ENCODE measurements at places on chromosomes 7 and 10.

DNA sequence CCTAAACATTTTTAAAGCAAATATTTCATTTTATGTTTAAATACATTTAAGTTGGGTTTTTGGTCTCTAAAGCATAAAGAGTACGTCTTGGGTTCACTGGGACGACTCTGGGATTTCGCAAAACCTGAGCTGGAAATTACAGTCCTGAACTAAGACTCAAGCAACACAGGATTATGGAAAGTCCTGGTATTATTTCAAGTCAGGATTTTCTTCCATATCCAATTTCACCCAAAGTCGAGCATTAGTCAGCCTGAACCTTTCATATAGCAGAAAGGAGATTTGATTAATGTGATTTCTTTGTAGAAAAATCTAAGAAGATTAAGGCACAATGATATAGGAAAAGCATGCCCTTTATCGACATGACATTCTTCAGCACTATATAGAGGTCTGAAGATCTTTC, 100.0 kb downstream of the MTERF1 start:
- no peak overlapping the region for H3K4me3 ChIP-seq
- DNase-seq, result no peak
- no peaks in the 10 kb centered on the region for H3K4me1 ChIP-seq
- H3K27me3 ChIP-seq, result no peaks in the 10 kb centered on the region

- no peak overlapping the region for H3K4me3 ChIP-seq
- no peaks in the 10 kb centered on the region for H3K36me3 ChIP-seq
- H3K27me3 ChIP-seq, result no peaks in the 10 kb centered on the region
- no peak overlapping the region for H3K27ac ChIP-seq
- no peaks in the 10 kb centered on the region for H3K4me1 ChIP-seq
Measured at GRCh38 chr7:45716380-45717203, 142.4 kb downstream of the ADCY1 start.

- DNase-seq, result no peak
- H3K36me3 ChIP-seq, result no peaks in the 10 kb centered on the region
- no peak overlapping the region for H3K27ac ChIP-seq
- H3K4me3 ChIP-seq, result no peak overlapping the region
Measured at GRCh38 chr10:114711176-114711868, 53.2 kb upstream of the ABLIM1 start.

DNA sequence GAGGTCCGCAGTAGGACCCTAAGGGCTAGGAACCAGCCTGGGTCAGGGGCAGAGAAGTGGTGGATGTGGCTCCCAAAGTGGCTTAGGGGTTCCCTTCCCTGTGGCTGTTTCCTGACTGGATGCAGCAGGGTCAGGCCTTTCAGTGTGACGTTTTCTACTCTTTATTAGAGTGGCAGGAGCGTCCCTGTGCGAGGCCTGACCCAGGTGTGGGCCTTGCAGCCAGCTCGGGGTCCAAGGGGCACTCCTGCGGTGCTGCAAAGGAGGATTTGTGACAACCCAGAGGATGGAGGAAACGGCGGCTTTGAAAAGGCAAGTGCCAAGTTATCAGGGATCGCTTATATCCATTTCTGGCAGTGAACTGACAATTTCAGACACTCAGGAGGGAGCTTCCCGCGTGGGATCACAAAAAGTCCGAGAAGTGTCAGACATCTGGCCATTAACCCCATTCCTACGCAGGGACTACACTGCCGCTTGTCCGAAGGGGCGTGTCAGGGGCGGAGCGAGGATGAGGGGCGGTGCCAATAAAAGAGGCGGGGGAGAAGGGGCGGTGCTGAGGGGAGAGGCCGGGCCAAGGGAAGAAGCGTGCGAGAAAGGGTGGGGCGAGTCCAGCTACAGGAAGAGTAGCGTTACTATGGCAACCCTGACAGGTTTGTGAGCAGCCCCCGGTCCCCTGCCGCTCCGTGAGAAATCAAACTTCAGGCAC, 98.8 kb upstream of the ZNF722 start:
- DNase-seq, result no peak
- no peak overlapping the region for H3K27ac ChIP-seq
- H3K36me3 ChIP-seq, result no peaks in the 10 kb centered on the region
- H3K4me3 ChIP-seq, result no peak overlapping the region
- no peaks in the 10 kb centered on the region for H3K27me3 ChIP-seq

DNA sequence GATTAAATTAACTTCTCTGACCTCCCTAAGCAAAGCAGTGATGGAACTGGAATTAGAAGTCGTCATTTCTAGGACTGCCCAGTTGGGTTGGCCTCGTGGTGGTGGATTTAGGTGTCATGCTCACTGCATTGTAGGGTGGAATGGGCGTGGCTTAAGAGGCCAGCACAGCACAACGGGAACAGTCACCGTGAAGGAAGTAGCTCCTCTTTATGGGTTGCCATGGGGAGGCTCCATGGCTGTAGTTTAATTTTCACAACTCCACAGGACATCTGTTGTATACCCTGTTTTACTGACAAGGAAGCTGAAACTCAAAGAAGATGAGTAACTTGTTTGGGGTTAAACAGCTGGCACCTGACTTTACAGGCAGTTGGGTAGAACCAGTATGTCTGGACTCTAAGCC, 208.3 kb downstream of the CELF2 start:
- no peak for DNase-seq
- no peak overlapping the region for H3K27ac ChIP-seq
- H3K4me3 ChIP-seq, result no peak overlapping the region
- H3K36me3 ChIP-seq, result no peaks in the 10 kb centered on the region
- H3K27me3 ChIP-seq, result no peaks in the 10 kb centered on the region
- no peaks in the 10 kb centered on the region for H3K4me1 ChIP-seq

DNA sequence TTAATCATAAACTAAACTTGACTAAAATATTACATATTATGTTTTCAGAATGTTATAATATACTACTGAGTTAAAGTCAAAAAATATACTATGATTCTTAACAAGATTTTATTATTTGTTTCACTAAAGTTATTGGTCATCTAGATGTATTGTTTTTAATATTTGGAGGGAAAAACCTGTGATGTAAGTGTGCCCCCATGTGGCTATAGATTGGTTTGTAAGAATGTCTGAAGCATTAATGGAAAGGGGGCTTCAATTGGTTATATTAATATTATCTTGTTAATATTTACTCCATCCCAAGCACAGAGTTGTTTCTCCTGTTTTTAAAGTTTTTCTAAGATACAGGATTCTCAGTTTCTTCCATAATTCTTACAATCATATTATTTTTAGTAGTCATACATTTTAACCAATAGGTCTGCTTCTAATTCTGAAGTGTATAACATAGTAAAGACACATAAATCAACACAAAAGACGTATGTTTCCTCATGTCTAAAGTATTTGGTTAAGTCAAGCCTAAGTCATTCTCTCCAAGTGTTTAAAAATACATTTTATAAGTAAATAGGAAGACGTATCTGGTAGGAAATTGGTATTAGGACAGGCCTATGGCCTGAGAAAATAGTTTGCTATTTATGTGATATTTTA, 58.0 kb downstream of the GNAT3 start:
- no peak overlapping the region for H3K27ac ChIP-seq
- peaks cover 7% of the 10 kb centered on the region for H3K36me3 ChIP-seq
- no peaks in the 10 kb centered on the region for H3K27me3 ChIP-seq
- no peak overlapping the region for H3K4me3 ChIP-seq
- peaks cover 3% of the 10 kb centered on the region for H3K4me1 ChIP-seq
- DNase-seq, result peak; percentile 19

DNA sequence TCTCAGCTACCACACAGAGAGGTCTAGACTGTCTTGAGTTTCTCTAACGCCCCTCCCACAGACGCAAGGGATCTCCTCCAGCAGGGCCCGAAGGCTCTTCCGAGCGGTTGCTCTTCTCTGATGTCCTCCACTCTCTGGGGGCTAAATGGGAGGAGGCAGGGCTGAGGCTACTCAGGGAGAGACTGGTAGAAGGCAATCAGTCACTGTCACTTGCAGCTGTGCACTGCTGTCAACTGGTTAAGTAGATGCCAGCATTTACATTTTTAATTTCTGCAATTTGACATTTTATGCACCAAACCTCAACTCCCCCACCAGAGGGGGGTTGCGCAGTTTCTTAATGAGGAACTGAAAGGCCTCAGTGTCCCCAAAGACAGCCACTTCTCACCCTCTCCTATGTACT, 442.8 kb downstream of the PLXNA4 start:
- no peaks in the 10 kb centered on the region for H3K36me3 ChIP-seq
- H3K27me3 ChIP-seq, result peaks cover 44% of the 10 kb centered on the region
- H3K4me3 ChIP-seq, result no peak overlapping the region
- no peak overlapping the region for H3K27ac ChIP-seq

DNA sequence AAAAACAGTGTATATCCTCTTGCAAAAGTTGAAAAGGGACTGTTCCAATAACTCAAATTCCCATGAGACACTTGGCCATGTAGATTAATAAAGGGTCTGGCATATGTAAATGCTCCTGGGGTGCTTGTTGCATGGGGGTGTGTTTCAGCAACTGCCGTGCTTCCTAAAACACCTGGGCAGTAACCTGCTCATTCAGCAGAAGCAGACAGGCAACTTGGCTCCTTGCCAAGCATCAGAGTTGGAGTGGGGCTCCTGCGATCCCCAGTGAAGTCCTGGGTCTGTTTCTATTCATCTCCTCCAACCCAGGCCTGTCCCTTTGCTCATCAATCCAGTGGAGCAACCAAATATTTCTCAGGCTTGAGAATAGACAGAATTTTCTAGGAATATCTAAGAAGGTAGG, 42.2 kb upstream of the ADAM12 start:
- H3K27me3 ChIP-seq, result peaks cover 15% of the 10 kb centered on the region
- DNase-seq, result no peak
- 0 out of 2 replicates have a peak, but pooled peaks cover 4% of the 10 kb centered on the region for H3K4me1 ChIP-seq
- no peak overlapping the region for H3K27ac ChIP-seq
- H3K36me3 ChIP-seq, result no peaks in the 10 kb centered on the region

DNA sequence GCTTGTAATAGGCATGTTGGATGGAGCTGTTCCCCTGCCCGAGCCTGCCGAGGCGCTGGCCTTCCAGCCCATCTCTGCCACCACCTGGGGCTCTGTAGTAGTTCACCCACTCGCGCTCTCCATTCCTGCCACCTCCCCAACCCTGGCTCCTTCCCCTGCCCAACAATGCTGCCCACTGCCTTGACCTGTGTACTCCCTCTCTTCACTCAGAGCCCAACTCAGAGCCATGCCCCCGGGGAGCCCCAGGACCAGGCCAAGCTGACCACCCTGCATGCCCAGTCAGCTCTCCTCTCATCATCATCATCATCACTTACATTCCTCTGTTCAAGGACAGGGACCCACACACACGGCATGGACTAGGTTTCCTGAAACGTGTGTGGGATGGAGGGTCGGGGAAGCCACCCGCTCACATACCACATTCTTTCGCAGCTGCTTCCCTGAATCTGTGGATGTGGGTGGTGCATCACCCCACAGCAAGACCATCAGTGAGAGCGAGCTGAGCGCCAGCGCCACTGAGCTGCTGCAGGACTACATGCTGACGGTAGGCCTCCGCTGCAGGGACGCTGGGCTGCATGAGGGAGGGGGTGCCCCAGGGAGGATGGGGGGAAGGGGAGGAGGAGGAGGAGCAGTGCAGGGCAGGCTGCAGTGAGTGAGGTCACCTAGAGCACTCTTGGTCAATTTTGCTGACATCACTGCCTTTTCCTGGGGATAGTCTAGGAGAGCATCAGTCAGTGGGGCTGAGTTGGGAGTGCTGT, 15.6 kb downstream of the NACAD start:
- peaks cover 11% of the 10 kb centered on the region for H3K4me1 ChIP-seq
- no peaks in the 10 kb centered on the region for H3K27me3 ChIP-seq
- no peak overlapping the region for H3K27ac ChIP-seq
- DNase-seq, result no peak
- no peaks in the 10 kb centered on the region for H3K36me3 ChIP-seq

DNA sequence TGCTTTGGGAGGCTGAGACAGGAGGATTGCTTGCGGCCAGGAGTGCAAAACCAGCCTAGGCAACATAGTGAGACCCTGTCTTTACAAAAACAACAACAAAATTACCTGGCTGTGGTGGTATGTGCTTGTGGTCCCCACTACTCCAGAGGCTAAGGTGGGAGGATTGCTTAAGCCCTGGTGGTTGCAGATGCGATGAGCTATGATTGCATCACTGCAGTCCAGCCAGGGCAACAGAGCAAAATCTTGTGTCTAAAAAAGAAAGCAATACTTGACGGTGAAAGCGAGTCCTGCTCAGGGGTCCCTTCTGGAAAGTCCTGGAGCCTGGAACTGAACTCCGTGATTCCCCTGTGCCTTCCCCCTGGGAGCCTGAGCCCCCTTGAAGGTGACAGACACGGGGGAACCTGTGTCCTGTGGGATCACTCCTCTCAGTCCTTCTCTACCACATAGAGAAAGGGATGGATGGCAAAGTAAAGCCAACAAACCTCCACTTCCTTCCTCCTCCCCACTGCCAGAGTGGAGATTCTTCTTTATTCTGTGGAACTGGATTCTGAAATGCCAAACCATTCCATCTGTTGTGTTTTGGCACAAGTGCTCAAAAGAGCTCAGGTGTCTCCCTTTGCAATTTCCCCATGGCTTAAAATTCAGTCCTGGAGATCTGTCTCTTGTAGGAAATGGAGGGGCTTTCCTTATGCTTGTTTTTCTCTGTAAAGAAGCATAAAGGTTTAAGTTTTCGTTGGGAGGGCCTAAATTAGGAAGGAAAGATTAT, 50.6 kb downstream of the KIAA1217 start:
- DNase-seq, result no peak
- H3K27ac ChIP-seq, result no peak overlapping the region
- H3K4me3 ChIP-seq, result no peak overlapping the region
- H3K27me3 ChIP-seq, result peaks cover 7% of the 10 kb centered on the region
- H3K4me1 ChIP-seq, result no peaks in the 10 kb centered on the region

- H3K27ac ChIP-seq, result no peak overlapping the region
- no peak for DNase-seq
- no peaks in the 10 kb centered on the region for H3K4me1 ChIP-seq
Measured at GRCh38 chr10:98745645-98746044, 298.9 kb upstream of the HPS1 start.

GRCh38 chr7:41788556-41788955, 85.7 kb upstream of the INHBA start:
- H3K4me3 ChIP-seq, result no peak overlapping the region
- H3K4me1 ChIP-seq, result no peaks in the 10 kb centered on the region
- H3K36me3 ChIP-seq, result no peaks in the 10 kb centered on the region
- DNase-seq, result no peak
- no peaks in the 10 kb centered on the region for H3K27me3 ChIP-seq

GRCh38 chr7:36047091-36047658, 105.9 kb upstream of the EEPD1 start:
- H3K4me3 ChIP-seq, result no peak overlapping the region
- H3K27me3 ChIP-seq, result no peaks in the 10 kb centered on the region
- DNase-seq, result no peak
- H3K4me1 ChIP-seq, result no peaks in the 10 kb centered on the region

- no peaks in the 10 kb centered on the region for H3K36me3 ChIP-seq
- H3K27me3 ChIP-seq, result no peaks in the 10 kb centered on the region
- no peak overlapping the region for H3K27ac ChIP-seq
- H3K4me1 ChIP-seq, result no peaks in the 10 kb centered on the region
Measured at GRCh38 chr10:84478679-84479078, 150.3 kb downstream of the CCSER2 start.

GRCh38 chr7:33610918-33611317, 294.4 kb upstream of the BMPER start:
- no peaks in the 10 kb centered on the region for H3K4me1 ChIP-seq
- no peak overlapping the region for H3K4me3 ChIP-seq
- no peaks in the 10 kb centered on the region for H3K27me3 ChIP-seq
- DNase-seq, result no peak
- H3K27ac ChIP-seq, result no peak overlapping the region
